ENCODE measurements at places on chromosomes 12 and 14.
A peak's percentile ranks its signal among the peaks of the same experiment; 100 is the strongest.

GRCh38 chr12:75611041-75611440 is 99.6 kb upstream of the KRR1 start:
- DNase-seq: no peak

- DNase-seq: no peak
Observed at GRCh38 chr14:50533241-50533705, 904 bp upstream of the MAP4K5 start.

DNA sequence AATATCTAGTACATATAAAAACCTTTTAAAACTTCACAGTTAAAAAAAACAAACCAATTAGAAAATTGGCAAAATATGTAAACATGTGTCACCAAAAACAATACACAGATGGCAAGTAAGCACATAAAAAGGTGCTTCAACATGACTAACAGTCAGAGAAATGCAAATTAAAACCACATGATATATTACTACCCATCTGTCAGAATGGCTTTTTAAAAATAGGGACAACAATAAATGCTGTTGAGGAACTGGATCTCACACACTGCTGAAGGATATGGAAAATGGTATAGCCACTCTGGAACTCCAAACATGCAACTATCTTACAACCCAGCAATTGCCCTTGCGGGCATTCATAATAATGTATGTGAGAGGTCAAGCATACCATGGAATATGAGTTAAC is 1153.6 kb downstream of the FLRT2 start:
- no peak for DNase-seq

DNA sequence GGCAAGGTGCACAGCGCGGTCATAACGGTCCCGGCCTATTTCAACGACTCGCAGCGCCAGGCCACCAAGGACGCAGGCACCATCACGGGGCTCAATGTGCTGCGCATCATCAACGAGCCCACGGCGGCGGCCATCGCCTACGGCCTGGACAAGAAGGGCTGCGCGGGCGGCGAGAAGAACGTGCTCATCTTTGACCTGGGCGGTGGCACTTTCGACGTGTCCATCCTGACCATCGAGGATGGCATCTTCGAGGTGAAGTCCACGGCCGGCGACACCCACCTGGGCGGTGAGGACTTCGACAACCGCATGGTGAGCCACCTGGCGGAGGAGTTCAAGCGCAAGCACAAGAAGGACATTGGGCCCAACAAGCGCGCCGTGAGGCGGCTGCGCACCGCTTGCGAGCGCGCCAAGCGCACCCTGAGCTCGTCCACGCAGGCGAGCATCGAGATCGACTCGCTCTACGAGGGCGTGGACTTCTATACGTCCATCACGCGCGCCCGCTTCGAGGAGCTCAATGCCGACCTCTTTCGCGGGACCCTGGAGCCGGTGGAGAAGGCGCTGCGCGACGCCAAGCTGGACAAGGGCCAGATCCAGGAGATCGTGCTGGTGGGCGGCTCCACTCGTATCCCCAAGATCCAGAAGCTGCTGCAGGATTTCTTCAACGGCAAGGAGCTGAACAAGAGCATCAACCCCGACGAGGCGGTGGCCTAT is 875 bp downstream of the HSPA2 start:
- no peak for DNase-seq

- DNase-seq: no peak
Observed at GRCh38 chr14:94543449-94544124, 17.7 kb upstream of the SERPINA4 start.

DNA sequence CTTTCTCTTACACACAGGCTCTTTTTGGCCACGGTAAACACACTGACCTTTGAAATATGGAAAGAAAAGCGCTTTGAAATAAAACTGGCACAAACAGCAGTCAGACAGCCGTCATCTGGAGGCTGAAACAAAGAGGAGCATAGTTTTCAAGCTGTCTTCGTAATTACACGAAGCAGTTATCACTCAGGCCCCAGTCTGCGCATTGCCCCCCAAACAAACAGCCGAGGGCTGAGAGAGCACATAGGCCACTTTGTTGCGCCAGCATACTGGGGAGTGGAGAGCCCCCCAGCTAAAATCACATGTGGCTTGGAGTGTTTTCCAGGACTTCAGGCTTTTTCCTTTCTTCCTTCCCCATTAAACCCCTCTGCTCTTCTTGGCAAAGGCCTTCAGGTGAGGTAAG is 142.9 kb upstream of the BTG1 start:
- no peak for DNase-seq

DNA sequence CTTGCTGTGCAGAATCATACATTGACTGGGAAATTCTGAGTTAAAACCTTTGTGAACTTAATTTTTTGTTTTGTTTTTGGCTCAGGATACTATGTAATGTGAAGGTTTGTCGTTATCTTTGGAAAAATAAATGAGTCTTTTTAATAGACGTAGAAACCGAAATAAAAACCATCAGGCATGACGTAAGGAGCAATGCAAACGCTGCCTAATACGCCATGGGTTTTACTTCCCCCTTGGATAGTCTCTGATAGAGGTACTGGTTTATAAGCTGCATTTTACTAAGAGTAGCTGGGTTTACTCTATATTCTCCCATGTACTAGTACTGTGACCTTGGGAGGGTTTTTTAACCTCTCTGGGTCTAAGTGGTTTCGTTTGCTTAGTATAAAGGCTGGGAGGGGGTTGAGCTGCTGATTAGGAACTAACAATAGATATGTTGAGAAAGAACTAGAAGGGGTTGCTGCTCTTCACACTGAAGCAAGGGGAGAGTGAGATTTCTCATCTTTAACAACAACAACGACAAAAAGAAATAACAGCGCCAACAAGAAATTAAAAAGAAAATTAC is 66.8 kb upstream of the SLCO1C1 start:
- DNase-seq: no peak

GRCh38 chr12:130508318-130508717 is 170.6 kb downstream of the PIWIL1 start:
- DNase-seq: no peak

DNA sequence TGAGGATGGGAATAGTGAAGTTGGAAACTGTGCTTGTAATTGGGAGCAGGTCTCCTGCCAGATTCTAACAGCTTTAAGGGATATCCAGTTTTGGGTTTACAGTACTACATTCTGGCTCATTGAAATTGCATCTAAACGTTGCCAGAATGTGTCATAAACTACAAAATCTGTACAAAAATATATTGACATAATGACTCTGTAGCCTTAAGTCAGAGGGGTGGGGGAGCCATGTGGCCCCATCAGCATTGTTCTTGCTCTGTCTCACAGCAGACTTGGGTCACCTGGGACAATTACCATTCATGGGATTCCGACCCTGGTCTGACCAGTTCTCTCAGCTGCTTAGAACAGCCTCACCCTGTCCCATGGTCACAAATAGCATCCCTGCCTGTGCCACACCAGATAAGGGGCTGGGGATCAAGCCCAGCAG is 43.3 kb upstream of the MED13L start:
- DNase-seq: no peak

DNA sequence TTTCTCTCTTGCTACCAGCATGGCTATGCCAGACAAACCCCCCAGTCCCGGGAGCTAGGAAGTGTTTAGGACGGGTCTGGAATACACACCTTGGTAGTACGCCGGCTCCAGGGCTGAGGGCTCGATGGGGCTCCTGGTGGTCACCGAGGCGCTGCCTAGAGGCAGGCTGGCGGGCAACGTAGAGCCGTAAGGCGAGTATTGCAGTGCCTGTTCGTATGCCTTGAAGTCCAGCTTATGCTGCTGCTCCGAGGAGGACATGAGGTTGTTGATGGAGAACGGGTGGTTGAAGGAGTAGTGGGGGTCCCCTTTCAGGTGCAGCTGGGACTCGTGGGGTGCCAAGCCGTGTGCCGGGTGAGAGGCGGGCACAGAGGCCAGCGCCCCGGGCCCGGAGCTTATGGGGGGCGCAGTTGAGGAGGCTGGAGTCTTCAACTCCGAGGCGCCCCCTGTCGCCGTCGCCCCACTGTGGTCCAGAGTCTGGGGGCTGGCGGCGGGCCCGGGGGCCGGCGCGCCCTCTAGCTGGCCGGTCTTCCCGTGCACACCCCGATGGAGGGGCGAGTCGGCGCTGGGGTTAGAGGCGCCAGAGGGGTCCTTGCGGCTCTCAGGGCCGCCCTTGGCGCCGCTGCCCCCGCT is 3.6 kb downstream of the FOXA1 start:
- no peak for DNase-seq

DNA sequence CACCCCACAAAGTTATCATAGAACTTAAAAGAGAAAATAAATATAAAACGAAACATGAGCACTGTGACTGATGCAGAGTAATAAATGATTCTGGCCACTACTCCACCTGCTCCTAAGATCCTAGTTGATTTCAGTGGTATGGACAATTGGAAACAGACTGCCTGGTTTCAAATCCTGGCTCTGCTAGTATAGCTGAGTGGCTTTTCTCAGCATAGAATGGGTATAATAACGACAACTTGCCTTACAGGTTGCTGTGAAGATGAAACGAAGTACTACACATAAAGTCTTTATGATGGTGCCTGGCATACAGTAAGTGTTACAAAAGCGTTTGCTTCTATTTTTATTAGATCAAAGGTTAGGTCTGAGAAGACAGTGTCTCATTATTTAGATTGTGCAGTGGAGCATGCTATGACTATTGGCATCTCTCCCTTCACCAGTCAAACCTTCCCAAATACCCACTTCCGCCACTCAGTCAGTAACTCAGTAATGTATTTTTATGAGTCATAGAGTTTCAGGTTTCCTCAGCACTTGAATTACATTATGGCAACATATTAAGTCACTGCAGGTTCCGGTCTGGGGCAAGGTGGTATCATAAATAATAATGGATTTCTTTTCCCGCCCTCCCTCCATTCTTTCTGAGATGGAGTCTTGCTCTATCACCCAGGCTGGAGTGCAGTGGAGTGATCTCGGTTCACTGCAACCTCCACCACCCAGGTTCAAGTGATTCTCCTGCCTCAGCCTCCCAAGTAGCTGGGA is 29.7 kb upstream of the NR2C1 start:
- DNase-seq: peak; percentile 46

- DNase-seq: no peak
Observed at GRCh38 chr12:105166736-105167135, 59.2 kb downstream of the WASHC4 start.

DNA sequence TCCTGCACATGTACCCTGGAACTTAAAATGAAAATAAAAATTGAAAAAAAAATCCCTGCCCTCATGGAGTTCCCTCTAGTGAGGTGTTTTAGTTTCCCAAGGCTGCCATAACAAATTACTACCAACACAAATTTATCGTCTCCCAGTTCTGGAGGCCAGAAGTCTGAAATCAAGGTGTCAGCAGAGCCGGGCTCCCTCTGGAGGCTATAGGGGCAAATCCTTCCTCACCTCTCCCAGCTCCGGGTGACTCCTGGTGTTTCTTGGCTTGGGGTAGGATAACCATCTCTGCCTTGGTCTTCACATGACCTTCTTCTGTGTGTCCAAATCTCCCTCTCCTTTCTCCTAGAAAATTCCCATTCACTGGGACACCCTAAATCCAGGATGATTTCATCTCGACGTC is 50.1 kb downstream of the PLXNC1 start:
- no peak for DNase-seq

DNA sequence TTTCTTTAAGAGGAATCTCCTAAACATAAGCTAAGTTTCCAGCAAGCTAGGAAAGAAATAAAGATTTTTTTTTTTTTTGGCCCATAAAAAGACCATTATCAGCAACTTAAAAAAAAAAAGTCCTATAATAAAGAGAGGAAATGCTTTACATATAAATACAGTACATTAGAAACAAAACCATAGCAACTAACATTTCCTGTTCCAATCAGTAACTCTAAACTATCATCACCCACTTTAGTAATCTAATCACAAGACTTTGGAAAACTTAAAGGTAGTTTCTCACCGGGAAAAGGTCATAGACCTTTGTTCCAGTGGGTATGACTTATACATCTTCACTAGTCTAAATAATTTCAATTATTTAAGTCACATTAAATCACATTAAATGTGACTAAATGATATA is 11.1 kb downstream of the SPTSSA start:
- no peak for DNase-seq

DNA sequence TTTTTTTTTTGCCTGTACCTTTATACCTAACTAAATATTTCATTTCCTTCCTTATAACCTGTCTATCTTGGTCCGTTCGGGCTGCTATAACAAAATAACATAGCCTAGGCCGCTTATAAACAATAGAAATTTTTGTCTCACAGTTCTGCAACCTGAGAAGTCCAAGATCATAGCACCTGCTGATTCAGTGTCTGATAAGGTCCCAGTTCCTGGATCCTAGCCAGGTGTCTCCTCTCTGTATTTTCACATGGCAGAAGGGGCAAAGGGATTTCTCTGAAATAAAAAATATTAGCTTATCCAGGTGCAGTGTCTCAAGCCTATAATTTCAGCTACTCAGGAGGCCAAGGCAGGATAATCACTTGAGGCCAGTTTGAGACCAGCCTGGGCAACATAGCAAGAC is 1046.6 kb upstream of the USP15 start:
- DNase-seq: no peak

DNA sequence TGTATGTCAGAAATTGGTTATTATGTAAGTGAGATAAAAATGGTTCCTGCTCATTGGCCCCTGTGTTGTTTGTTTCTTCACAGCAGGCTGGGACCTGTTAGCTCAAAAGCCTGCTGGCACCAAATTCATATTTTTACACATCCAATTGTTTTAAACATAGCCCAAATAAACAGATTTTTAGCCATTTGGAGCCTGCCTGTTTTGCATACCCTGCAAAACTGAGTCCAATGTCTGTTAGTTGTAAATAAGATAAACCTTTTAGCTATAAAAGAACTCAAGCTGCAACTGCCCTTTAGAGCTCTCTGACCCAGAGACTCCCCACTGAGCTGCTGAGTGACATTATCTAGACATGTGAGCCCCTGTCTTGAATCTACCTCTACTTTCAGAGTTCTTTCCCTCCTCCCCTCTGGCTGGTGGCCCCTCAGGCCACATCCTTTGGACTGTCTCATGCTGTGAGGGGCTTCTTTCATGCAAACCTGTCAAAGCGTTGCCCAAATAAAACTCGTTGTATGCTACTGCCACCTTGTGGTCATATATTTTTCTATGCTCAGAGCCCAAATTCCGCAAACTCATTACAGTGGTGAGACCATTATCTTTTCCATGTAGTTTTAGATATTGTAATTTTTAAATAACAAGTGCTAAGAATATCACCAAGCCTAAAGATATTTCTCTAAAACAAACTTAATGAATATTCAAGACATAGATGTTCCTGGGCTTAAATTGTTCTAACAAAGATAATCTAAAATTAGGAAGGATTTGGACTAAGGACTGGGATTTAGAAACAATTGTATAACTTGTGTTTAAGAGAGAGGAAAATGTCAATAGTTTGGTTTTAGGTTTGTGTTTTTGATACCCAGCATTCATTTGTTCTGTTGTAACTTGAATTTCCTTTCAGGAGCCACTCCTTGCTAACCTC is 337.9 kb downstream of the AACS start:
- DNase-seq: peak; percentile 11

DNA sequence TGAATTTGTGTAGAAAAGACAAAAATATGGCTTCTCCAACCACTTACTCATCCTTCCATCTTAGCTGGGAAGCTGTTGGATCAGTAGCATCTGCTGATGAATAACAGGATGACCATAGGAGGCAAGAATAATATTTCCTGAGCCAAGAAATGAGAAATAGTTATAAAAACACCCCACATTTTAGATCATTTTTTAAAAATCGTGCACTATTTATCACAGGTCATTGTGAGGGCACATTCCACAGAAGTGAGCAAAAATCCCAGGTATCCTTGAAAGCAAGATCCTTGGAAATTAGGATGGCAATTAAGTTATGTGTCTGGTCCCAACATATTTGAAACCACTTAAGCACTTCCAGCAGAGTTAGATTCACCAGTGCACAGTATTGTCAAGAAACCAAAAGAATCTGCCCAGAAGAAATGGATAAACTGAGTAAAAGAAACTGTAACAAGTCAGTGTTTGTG is 8.4 kb downstream of the FAR2 start:
- DNase-seq: no peak

GRCh38 chr12:123387508-123388176 is 3.7 kb downstream of the KMT5A start:
- no peak for DNase-seq

Data from CD4-positive, alpha-beta T cell treated with Interleukin-2 at 100 ng/mL for 4 hours (primary cell).